ENCODE measurements at places on chromosomes 6 and 20.

- no peak for DNase-seq
Measured at GRCh38 chr20:51376111-51376510, 166.4 kb downstream of the NFATC2 start.

- DNase-seq = no peak
Measured at GRCh38 chr6:109894181-109894580, 83.9 kb upstream of the GPR6 start.

DNA sequence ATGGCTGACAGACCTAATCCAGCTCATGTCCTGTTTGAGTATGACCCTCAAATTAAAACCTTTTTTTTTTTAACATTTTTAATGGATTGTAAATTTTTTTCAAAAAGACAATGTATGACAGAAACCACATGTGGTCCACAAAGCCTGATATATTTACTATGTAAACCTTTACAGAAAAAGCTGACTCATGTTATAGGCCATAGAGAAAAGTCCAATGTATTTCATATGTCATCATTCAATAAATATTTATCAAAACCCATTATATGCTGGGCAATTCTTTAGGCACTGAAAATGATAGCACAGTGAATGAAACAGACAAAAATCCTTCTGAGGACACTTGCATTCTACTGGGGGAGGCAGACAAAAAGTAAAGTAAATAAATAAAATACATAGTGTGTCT is 826.2 kb upstream of the FLRT3 start:
- no peak for DNase-seq

- DNase-seq = no peak
Measured at GRCh38 chr6:79613912-79614311, 17.2 kb upstream of the SH3BGRL2 start.

GRCh38 chr6:158831571-158831970 is 12.4 kb upstream of the EZR start:
- DNase-seq = no peak

DNA sequence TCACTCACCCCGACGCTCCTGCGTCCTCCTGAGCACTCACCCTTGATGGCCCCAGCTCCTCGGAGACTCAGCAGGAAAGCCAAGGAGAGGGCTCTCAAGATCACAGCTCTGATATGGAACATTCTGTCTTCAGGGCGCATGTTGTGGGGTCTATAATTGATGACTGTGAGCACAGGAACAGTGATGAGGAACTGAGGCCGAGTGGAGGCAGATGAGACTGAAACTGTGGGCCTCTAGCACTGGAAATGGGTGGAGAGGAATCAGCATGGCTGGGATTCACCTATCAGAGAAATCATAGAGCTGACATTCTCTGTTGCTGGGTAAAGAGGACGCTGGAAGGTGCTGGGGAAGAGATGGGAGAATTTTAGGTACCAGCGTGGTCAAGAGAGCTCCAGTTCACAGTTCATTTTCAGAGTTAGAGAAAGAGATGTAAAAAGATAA is at the start of gene HLA-DPA1:
HLA-DPA1 (minus strand) TSS at position 219 of the 441 bp plus-strand sequence.
- no peak for DNase-seq

DNA sequence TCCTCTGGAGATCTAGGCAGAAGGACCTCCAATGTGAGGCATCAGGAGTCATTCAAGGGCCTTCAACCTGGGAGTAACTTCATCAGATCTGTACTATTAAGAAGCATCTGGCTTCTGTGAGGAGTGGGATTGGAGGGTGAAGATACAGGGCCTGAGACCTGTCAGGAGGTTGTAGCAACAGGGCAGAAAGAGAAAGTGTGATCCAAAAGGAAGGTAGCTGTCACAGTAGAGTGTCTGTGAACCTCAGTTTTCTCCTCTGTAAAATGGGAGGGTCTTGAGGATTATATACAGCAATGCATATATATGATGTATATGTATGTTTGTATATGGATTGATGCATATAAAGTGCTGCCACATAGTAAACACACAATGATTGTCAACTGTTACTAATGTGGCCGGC is 2.6 kb upstream of the RPL10A start:
- DNase-seq = no peak

- no peak for DNase-seq
Measured at GRCh38 chr6:98838032-98838431, 3.7 kb downstream of the POU3F2 start.

GRCh38 chr6:56594699-56595098 is 48.0 kb downstream of the DST start:
- peak; percentile 54 for DNase-seq

GRCh38 chr6:111210194-111210728 is 123.0 kb downstream of the SLC16A10 start:
- DNase-seq = peak; percentile 59

GRCh38 chr20:20295621-20296498 is 72.0 kb upstream of the INSM1 start:
- DNase-seq = no peak

DNA sequence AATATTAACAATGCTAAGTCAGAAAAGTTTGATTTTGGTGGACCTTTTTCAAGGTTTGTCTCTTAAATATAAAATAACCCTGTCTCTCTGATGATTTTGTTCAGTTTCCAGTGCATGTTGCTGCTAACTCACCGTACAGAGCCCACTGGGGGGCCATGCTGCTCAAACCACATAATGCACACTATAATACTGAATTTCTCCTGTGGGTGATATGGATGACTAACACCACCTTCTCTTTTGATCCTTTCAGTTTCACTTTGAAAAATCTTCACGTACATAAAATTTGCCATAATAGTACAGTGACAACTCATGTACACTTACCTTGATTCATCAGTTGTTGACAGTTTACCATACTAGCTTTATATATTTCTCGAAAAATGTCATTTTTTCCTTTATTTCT is 506.6 kb upstream of the MAN1A1 start:
- DNase-seq = no peak

- no peak for DNase-seq
Measured at GRCh38 chr20:7850775-7851490, 89.3 kb downstream of the HAO1 start.

DNA sequence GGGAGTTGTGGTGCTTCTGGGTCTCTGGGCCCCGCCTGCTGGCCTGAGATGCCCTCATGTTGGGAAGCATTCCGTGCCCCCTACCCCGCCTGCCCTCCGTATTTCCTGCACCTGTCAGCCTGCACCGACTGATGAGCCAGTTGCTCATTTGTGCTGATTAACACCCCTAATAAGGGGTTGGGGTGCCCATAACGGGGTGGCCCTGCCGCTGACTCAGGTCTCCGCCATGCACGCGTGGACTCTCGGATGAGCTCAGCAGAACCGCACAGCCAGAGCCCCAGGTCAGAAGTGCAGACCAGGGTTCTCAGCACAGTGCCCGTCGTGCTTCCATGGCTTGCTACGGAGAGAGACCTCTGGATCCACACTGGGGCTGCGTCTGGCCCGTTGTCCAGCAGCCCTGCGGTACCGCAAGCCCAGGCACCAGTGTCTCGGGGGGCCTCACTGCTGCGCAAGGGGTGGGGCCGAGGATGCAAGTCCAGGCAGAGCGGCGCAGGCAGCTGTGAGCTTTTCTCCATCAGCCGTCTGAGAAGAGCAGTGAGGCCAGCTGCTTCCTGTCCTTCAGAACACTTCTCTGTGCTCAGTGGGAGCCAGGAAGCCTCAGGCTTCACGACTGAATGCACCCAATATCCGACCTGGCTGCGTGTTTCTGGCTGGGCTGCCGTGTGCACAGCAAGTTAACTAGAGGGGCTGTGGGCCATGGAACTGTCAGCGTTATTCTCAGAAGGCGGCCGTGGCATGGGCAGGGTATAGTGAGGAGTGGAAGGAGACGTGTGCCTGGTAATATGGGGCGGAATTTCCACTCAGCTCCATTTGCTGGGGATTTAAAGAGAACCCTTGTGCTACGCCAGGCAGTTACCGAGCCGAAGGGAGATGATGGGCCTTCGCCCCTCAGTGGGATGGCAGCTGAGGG is 18.6 kb downstream of the MTG2 start:
- no peak for DNase-seq

DNA sequence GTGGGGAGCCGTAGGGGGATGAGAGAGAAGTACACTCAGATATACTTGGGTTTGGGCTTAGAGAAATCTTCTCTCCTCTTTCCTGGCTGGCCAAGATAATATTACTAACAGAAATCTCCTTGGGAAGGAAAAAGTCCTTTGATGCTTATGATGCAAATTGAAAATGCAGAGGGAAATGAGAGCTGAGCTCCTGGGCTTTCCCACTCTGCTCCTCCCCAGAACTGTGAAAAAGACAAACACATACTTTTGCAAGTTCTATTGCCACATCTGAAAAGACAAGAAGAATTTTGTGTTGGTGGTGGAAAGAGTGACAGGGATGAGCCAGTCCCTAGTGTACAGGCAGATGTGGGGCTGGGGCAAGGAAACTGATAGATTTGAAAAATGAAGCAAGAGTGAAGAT is 185.9 kb downstream of the ANKRD60 start:
- no peak for DNase-seq

GRCh38 chr6:151374036-151374683 is 17.2 kb downstream of the ZBTB2 start:
- no peak for DNase-seq

GRCh38 chr6:163900570-163900969 is 486.1 kb downstream of the QKI start:
- no peak for DNase-seq

- DNase-seq = no peak
Measured at GRCh38 chr6:142200846-142201628, 54.0 kb downstream of the VTA1 start.

GRCh38 chr6:41392246-41392645 is 56.8 kb downstream of the NCR2 start:
- DNase-seq = no peak

GRCh38 chr6:135869857-135870256 is 18.4 kb downstream of the PDE7B start:
- no peak for DNase-seq

DNA sequence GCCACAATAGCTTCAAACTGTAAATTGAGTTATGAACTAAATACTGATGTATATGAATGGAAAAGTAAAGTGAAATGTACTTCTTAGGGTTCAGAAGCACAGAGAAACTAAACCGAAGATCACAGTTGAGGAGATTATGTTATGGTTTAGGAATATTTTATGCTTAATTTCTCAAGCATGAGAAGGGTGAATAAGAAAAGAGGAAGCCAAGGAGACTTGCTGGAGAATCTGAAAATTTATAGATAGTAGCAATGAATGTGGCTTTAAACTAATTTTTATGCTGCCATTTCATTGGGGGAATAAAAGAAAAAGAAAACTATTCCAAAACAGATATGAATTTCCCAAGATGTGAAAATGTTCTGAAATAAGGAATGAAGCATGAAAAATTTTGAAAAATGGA is 5.6 kb downstream of the ANKS1A start:
- DNase-seq = no peak

GRCh38 chr6:24252280-24252679 is 105.6 kb downstream of the DCDC2 start:
- DNase-seq = no peak

DNA sequence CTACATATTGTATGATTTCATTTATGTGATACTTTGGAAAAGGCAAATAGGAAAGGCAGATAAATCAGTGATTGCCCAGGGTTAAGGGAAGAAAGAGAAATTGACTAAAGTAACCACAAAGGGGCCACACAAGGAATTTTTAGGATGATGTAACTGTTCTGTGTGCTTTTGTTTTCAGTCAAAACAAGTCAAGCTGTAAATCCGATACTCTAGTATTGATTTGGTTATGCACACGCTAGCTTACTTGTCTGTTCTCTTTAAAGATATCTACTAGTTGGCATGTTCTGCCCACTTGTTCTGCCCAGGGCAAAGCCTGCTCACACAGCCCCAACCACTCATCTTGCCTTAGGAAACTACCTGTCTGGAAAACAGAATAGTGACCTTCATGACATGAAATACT is 6.4 kb downstream of the FBXL4 start:
- DNase-seq = no peak

DNA sequence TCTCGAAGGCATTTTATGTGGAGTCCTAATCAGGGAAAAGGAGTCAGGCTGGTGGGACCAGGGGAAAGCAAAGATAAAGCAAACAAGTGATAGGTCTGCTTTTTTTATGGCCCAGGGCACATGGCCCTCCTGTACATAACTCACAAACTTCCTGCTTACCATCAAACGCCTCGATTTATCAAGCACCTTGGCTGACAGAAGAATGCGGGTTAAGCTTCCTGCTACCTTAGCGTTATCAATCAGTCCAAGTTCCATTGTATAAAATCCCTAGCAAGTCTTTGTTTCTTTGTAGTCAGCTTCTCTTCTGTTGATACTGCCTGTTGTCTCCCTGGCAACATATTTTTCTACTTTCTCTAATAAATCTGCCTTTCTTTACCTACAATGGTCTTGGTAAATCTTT is 4.1 kb upstream of the TRIM27 start:
- no peak for DNase-seq

DNA sequence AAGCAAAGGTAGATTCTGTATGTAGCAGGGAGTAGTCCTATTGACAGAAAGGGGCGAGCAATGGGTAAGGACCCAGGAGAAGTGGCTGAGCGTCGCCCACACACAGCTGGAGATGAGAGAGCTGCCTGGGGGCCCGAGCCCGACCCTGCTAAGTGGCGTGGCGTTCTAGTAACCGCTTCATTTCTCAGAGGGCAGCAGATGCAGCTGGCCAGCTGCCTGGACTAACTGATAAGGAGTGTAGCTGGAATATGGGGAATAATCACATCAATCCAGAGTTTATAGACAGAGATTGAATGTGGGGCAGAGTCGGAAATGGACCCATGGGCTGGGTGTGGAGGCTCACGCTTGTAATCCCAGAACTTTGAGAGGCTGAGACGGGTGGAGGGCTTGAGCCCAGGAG is 64.4 kb downstream of the EZR start:
- DNase-seq = peak; percentile 28

DNA sequence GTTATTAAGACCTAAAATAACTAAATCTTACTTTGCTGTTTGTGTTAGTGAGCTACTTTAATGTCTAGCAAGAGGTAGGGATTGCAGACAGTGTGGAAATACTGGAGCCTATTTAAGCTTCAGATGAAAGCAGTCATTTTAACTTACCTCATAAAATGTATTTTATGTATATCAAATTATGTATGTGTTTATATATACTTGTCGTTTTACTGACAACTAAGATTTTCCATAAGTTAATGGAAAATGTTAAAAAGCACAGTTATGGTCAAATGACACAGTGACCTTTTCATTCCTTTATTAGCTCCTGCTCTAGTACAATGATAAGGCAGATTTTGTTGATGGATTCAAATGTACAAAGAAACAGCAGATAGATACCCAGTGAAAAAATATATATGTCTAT is 34.6 kb downstream of the QKI start:
- DNase-seq = no peak

GRCh38 chr20:13017235-13017634 is 8.5 kb downstream of the SPTLC3 start:
- DNase-seq = no peak

DNA sequence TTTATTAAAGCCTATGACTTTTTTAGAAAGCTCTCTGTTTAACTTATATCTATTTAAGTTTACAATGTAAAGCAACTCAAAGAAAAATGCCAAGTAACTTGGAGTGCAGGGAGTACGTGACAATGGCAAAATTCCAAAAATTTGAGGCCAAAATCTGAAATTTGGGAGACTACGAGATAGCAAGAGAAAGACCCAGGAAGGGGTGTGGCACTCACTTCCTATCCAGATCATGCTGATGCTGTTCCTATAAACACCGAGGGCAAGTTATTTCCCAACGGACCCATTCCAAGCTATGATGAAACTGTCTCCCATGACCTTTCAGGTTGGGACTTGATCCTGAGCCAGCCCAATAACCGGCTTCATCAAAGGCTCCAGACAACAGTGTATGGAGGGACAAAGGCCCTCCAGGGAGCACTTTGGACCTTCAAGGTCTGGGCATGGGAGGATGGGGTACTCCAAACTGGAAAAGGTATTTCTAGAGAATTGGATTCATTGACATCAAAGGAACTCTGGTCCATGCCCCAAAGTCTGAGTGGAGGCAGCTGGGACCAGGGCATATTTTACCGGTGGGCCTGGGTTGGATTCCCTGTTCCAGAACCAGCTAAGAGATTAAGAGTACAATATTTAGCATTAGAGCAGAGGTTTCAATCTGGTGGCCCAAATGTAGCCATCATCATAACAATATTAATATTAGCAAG is 15.7 kb upstream of the SLC13A3 start:
- no peak for DNase-seq
